Chondrocyte (in vitro differentiated cells): ENCODE measurements at places on chromosomes 6 and 20. TPM values are rescaled to one million over a fixed set of nuclear protein-coding genes. Genes with fewer than 3 reads are reported as not detected.

GRCh38 chr6:71346334-71346694 is 57.7 kb downstream of the OGFRL1 start:
- no peak for DNase-seq

DNA sequence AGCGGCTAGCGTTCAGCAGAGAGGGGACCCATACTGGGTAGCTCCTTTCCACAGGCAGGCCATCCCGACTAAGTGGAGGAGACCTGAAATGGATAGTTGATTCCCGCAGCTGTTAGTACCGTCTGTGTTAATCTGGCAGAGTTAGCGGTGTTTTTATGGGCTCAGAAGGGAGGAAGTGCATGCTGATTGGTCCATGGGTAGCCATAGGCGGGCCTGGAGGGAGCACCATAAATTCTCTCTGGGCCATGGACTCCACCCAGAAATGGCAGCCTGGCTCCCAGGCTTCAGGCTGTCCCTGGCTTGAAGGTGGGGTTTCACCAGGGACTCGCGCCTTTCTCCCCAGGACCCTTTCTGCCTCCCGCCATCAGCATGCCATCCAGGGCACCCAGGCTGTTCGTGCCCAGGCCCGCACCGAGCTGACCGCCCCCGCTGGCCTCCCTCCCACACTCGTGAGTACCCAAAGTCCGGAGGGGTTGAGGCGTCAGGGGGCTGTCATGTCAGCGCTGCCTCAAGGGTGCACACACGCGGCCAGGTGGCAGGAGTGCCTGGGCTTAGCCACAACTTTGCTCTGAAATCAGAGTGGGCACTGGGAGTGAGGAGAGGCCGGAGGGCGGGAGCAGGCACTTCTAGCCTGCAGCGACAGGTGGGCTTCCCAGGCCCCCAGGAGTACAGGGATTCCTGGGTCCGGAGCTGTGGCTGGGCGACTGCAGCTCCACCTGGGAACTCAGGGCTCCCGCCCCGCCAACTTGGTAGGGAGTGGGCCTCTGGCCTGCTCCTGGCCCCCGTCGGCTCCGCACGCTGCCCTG is 694.3 kb upstream of the FLRT3 start:
- no peak for DNase-seq

DNA sequence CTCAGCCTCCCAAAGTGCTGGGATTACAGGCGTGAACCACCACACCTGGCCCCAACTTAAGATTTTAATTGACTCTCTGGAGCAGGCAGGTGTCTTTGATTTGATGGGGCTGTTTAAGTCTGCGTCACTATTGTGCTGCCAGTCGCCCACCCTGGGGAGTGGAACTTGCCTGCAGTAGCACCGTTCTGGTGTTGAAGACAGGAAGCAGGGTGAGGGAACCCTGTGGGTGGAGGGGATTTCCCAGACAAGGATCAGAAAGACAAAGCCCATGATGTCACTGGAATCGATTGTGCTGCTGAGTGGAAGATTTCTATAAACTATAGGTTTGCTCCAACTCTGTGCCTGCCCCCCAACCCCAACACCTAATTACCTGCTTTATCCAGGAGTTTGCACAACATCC is 11.0 kb downstream of the ALDH8A1 start:
- no peak for DNase-seq

GRCh38 chr6:143234734-143235133 is 174.0 kb downstream of the AIG1 start:
- no peak for DNase-seq

DNA sequence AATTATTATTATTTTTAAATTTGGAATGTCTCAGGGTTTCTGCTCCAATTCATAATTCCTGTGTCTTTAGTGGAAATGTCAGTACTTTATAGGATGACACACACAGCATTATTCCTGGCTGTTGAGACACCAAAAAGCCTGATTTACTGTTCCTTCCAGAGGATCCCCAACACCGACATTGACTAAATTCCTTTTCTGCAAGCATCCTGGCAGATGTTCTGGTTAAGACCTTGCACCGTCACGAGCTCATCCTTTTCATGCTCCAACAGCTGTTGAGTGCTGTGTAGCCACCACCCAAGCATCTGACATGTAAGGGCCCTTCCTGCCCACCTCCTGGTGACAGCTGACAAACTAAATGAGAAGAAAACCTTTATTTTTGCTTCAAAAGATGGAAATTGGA is 284.3 kb upstream of the SULF2 start:
- no peak for DNase-seq

GRCh38 chr6:129695373-129696027 is 14.5 kb downstream of the ARHGAP18 start:
- DNase-seq: no peak

- DNase-seq: no peak
Observed at GRCh38 chr6:121614115-121614514, 178.7 kb downstream of the GJA1 start.

GRCh38 chr20:39045676-39046075 is 83.5 kb downstream of the DHX35 start:
- no peak for DNase-seq

DNA sequence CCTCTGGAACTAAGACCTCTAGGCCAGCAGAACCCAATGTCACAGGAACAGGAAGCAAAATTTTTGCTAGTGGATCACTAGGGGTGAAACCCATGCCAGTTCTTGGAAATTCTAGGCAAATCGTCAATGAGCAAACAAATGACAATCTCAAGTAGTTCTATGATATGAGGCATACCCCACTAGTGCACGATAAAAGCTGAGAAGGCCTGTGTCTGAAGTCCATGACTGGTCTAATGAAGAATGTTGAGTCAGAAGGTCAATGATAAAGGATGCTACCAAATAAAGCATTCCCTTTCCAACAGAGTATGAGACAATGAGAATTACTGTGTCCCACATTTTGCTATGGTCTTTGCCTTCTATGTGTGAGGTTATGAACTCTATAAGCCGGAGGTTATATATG is 149.4 kb upstream of the NOX3 start:
- no peak for DNase-seq

GRCh38 chr6:16270178-16270794 is 31.9 kb downstream of the GMPR start:
- no peak for DNase-seq

DNA sequence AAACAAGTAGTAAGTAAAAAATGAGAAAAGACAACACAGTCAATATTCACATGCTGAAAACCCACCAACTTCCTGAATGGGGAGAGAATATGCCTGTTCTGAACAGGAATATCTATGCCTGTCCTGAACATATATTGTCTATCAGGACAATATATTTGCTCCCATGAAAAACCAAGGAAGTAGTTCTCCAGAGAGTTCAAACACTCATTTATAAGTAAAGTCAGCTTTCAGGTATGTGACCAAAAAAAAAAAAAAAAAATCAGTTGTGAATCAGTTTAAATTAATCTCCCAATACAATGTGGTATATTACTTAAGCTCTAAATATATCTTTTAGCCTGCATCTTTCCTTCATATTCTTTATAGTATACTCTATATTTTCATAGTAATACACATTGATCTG is 119.5 kb downstream of the MYB start:
- no peak for DNase-seq

DNA sequence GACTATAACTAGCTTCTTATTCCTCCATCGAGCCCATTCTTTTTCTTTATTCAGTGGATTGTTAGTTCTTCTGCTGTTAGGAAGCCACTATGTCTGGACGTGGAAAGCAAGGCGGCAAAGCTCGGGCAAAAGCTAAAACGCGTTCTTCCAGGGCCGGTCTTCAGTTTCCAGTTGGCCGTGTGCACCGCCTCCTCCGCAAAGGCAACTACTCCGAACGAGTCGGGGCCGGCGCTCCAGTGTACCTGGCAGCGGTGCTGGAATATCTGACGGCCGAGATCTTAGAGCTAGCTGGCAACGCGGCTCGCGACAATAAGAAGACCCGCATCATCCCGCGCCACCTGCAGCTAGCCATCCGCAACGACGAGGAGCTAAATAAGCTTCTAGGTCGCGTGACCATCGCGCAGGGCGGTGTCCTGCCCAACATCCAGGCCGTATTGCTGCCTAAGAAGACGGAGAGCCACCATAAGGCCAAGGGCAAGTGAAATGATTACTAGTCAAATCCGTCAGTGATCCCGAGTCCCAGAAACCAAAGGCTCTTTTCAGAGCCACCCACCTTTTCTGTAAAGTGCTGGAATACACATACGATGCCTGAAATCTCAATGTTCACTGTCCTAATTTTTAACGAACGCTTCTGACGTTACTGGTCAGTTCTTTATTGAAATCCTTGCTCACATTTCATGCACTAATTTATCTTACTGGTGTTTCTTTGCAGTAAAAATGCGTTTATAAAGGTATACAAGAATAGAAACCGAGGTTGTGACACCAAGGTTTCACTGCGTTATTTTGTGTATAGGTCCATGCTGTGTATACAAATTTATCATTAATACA is 129.9 kb downstream of the HFE start:
- no peak for DNase-seq

GRCh38 chr6:32984622-32985389 is 16.4 kb downstream of the BRD2 start:
- DNase-seq: no peak

DNA sequence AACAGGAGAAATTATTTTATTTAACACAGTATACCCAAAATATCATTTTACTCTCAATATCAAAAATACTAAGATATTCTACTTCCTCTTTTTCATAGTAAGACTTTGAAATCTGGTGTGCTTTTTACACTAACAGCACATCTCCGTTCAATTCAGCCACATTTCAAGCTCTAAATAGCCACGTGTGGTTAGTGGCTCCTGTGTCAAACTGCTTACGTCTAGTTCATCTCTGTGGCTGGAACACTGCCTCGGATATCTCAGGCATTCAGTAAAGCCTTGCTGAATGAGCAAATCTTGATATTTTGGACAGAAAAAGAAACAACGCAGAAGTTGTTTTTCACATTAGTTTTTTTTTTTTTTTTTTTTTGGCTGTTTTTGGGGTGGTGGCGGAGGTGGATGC is 136.1 kb downstream of the EYA4 start:
- DNase-seq: no peak

GRCh38 chr6:347232-347631 is 44.3 kb upstream of the IRF4 start:
- DNase-seq: no peak

Gene SIRPG
- total RNA-seq: not detected in 3 replicates

Gene POLR1H
- 15.2 to 18.2 TPM (median 15.5 TPM) in 3 replicates for total RNA-seq

Gene ETV7
- total RNA-seq: not detected in 3 replicates

Gene HLA-DOA
- total RNA-seq: not detected in 3 replicates

Gene RNF182
- 3.7 to 6.6 TPM (median 5.3 TPM) in 3 replicates for total RNA-seq

Gene GRM1
- total RNA-seq: not detected in 3 replicates

Gene UST
- total RNA-seq: 17.1 to 22.3 TPM (median 18.1 TPM) in 3 replicates
